ENCODE measurements at places on chromosomes 3 and 15.
A peak's percentile ranks its signal among the peaks of the same experiment; 100 is the strongest.

GRCh38 chr3:140308535-140308934 lies 369.3 kb upstream of the TRIM42 start:
- no peak for DNase-seq

DNA sequence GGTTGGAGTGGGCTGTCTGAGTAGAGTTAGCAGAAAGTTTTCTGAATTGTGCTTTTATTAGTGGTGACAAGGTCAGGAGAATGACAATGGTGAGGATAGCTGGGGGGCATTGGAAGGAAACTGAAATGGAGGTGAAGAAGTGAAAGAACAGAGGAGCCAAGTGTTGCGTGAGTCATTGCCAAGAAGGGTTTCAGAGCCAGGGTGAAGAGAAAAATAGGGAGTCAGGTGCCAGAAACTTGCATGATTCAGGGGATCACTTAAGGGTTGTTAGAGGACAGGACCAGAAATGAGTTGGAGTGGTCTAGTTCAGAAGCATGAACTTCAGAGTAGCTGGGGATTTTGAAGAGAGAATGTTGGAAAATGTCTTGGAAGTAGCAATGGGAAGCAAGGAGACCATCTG lies 86.0 kb upstream of the GALNT15 start:
- no peak for DNase-seq

DNA sequence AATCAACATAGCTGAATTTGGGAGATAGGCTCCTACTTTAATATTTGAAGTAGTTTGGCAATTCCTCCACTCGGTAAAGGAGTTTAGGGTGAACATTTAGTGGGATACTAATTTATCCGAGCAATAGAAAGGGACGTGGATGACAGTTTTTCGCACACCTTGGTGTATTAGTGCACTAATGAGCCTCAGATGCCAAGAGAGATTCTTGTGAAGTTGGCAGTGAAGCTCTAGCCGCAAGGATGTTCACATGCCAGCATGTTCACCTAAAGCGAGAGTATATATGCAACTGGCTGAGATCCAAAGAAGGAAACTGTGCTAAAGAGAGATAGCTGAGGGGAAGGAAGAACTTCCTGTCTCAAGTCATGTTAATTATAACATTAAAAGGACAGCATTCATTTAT lies 58.5 kb downstream of the TGFBR2 start:
- no peak for DNase-seq

DNA sequence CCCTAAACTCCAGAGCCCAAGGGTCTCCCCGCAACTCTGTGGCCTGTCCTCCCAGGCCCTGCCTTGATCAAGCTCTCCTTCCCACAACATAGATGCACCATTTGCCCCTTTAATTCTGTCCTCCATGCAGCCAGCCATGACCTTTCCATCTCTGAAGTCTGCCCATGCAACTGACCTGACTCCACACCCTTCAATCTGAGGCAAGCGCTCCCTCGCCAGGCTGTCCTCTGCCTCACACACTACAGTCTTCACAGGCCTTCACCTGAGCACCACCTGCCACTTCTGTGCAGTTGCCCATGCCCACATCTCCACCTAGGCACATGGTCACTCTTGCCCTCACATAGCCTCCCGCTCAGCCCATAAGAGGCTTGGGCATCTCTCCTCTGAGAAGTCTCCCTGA lies 244.0 kb downstream of the OCA2 start:
- DNase-seq: no peak

GRCh38 chr3:139388821-139389551 lies 461 bp downstream of the COPB2 start:
- DNase-seq: peak; percentile 6

DNA sequence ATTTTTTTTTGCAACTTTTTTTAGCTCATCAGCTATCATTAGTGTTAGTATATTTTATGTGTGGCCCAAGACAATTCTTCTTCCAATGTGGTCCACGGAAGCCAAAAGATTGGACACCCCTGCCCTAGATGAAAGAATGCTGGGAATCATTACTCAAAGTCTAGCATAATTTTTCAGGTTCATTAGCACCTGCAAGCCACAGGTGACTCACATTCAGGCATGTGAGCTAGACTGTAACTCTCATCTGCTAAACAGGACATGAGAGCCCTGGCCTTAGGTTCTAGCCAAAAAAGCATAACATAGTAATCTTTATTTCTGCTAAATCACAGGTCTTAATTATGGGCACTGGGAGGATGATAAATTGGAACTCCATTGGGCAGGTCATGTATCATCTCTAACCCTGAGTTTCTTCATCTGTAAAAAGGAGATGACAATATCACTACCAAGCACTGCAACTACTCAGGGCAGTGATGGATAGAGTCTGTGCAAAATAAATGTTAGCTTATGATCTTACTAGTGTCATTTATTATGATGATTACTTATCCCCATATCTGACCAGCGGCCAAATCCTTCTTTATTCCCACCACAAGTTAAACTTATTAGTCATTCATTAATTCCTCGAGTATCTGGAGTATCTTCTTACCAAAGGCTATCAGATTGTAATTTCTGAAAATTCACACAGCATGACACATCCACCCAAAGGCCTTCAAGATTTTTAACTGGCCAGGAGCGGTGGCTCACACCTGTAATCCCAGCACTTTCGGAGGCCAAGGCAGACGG lies 125.0 kb downstream of the PLD1 start:
- DNase-seq: no peak

DNA sequence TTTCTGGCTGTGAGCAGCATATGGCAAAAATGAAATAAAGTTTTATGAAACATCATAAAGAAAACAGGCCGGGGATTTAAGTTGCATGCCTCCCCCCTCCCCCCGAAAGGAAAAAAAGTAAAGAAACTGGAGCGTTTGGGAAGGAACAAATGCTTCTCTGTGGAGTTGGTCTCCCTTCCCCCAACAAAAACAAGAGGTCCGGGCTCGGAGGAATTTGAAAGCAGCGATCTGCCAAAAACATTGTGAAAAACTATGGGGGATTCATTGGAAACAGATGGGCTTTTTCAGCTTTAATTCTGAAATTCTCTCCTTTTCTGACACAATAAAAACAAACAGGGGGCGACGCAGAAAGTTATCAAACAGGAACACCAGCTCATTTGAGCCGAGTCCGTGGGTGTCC lies 17.0 kb downstream of the RGMA start:
- DNase-seq: peak; percentile 43

GRCh38 chr3:33658039-33658438 lies 60.0 kb downstream of the CLASP2 start:
- no peak for DNase-seq

DNA sequence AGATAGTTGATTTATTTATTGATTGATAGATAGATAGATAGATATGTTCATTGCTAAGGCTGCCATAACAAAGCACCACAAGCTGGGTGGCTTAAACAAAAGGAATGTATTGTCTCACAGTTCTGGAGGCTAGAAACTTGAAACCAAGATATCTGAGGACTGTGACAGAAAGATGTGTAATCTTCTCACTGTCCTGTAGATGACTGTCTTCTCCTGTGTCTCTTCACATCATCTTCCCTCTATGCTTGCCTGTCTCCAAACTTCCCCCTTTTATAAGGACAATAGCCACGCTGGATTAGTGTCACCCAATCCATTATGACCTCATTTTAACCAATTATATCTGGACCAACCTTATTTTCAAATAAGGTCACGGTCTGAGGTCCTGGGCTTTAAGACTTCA lies 40.9 kb downstream of the GNB4 start:
- no peak for DNase-seq

DNA sequence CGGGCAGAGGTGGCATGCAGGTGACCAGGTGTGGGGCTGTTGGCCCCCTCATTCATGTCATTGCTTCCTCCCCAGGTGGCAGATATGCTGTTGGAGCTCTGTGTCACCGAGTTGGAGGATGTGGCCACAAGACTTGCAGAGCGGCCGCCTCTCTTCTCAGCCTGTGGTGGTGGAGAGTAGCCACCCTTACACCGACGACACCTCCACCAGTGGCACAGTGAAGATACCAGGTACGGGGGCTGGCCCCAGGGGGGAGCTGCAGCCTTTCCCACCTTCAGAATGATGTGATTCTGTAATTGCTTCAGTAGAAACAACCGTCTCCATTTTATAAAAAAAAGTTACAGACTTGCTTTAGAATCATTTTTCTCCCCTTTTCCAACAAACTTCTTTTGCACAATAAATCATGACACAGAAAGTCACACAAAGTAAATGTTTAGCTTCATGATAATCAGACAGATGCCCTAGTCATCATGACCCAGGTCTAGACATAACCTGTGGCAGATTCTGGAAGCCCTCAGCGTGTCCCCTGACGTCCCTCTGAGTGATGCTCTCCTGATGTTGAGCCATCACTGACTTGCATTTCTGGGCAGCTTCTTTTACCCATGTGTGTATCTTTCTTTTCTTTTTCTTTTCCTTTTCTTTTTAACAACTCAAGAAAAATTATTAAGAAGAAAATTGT lies 76.0 kb upstream of the FAN1 start:
- no peak for DNase-seq

DNA sequence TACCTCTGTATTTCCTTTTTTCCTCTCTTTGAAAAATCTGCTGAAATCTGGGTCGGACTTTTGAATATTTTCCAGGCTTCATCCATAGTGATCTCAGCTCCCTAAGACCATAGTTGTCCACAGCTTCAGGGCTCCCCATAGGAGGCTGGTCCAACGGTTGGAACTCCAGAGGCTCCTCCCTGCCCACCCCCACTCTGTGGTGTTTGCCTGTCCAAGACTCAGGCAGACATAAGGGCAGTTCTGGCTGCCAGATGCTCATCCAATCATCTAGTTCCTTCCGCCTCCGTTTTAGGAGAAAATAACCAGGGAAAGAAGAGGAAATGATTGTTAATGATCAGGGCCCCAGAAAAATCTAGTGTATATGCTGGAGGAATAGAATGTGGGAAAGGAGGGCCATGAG lies 27.9 kb upstream of the PRTG start:
- DNase-seq: no peak

GRCh38 chr15:99438224-99438585 lies 127.6 kb upstream of the MEF2A start:
- DNase-seq: no peak

DNA sequence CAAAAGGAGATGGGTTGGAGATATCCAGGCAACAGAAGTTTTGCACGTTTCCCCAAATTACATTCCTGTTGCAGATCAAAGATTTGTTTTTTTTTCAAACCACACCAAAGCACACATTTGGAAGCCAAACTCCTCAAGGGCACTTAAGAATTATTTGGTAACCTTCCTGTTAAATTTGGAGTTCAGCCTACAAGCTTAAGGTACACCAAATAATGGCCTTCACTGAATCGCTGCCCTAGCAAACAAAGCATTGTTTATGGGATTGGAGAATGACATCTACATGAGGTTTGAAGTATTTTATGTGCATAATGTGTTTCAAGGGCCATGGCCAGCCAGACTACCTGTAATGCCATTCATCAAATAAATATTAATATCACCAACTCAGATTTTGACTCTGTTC lies 357.9 kb downstream of the RORA start:
- DNase-seq: no peak

GRCh38 chr15:70362350-70362749 lies 264.6 kb upstream of the TLE3 start:
- no peak for DNase-seq

- no peak for DNase-seq
These were observed 54.5 kb upstream of the LCTL start for GRCh38 chr15:66620341-66620740.

DNA sequence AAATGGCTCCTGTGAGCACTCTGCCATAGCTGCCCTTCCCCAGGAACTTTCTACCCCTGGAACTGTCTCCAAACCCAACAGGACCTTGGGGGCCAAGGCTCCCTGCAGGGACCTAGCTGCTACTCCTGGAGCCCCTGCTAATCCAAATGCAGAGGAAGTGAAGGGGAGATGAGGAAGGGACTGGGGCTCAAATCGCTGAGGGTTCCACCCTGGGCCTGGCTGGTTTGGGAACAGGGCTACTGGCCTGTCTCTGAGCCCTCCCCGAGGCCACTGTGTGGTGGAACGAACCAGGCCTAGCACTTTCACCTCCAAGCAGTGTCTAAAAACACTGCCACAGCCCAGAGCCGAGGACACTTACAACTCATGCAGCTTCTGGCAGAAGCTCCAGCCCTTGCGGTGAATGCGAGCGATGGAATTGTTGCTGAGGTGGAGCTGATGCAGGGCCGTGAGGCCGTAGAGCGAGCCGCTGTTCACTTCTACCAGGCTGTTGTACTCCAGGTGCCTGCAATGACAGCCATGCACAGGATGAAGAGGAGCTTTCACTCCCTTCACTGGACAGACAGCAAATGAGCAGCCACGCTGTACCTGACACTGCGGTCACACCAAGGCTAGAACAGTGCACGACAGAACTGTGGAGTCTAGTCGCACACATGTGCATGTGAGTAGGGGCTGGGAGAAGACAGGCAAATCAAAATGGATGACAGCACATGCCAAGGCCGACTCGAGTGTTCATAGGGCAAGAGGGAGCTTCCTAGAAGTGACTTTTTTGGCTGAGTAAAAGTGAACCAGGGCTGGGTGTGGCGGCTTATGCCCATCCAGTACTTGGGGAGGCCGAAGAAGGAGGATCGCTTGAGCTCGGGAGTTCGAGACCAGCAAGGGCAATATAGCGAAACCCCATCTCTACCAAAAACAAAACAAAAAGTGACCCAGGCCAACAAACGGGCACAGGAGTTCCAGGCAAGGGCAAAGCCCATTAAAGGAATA lies 90.8 kb downstream of the LRIG1 start:
- no peak for DNase-seq

- no peak for DNase-seq
These were observed 22.8 kb downstream of the KCNAB1 start for GRCh38 chr3:156143136-156143535.

- DNase-seq: no peak
These were observed 646.1 kb downstream of the SQOR start for GRCh38 chr15:46280762-46281542.

DNA sequence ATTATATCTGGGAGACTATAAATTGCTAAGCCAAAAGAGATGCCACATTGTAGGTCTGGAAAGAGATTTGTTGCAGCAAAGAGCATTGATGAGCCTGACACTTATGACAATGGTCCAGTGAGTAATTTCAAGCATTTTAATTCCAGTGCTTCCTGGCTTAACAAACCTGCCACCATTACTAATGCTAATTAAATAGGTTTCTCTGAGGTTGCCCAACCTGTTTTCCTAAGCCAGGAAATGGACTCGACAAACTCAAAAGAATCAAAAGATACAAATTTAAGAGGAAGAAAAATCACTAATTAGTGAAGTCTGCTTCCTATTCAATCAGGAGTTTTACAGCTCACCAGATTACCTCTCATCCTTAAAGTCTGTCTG lies 36.7 kb upstream of the CTDSPL start:
- no peak for DNase-seq

DNA sequence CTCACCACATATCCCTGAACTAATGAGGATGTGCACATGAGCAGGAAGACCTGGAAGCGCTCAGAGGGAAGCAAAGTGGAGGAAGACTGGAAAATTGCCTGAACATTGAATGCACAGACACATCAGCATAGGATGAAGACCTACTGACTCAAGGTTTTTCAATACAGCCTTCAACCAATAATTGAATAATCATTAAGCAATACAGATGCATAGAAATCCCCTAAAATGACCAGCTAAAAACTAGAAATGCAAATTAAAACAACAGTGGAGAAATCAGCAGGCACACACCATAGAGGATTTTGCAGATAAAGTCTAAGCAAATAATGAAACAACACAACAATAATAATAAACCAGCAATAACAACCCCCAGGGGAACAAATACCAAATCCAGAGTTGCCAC lies 80.4 kb downstream of the CEP152 start:
- no peak for DNase-seq

All from urothelium cell line (cell line).